Activated T-helper 1 cell treated with anti-CD3 and anti-CD28 coated beads, Interleukin-2, amount 50 U/mL, for 16 hours (primary cell): ENCODE measurements at places on chromosomes 1 and 21.

GRCh38 chr1:224851210-224851847 lies 78.1 kb upstream of the DNAH14 start:
- peak; percentile 15 for DNase-seq

GRCh38 chr1:19610282-19610981 lies 33.7 kb upstream of the NBL1 start:
- DNase-seq, result no peak

DNA sequence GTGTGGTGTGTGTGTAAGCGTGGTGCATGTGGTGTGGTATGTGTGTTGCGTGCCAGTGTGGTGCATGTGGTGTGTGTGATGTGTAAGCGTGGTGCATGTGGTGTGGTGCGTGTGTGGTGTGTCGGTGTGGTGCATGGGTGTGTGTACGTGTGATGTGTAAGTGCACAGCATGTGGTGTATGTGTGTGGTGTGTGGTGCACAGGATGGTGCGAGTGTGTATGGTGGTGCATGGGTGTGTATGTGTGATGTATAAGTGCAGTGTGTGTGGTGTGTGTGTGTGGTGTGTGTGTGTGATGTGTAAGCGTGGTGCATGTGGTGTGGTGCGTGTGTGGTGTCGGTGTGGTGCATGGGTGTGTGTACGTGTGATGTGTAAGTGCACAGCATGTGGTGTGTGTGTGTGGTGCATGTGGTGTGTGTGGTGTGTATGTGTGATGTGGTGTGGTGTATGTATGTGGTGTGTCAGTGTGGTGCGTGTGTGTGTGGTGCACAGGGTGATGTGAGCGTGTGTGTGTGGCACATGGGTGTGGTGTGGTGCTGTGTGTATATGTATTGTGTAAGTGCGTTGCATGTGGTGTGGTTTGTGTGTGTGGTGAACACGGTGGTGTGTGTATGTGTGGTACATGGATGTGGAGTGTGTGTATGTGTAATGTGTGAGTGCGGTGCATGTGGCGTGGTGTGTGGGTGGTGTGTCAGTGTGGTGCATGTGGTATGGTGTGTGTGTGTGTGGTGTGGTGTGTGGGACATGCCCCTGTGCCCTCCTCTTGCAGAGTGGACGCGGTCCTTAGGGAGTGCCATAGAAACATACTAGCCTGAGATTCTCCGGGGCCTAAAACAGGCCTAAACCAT lies 1.1 kb upstream of the C2CD2 start:
- no peak for DNase-seq

DNA sequence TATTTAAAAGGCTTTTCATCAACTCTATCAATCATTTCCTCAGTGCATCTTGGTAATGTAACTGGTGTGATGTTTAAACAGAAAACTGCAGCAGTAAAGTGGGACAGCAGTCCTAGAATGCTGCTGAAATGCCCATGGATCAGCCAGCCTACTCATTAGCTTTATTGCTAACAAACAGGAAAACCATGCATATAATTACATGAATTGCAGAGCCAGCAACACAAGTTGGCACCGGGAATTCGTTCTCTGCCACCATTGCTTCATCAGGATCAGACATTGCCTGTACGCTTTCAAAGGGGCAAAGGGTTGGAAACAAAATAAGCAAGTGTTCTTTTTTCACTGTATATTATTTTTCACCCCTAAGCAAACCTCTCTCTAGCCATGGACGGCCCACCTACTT lies 276.2 kb upstream of the LRRC7 start:
- no peak for DNase-seq

DNA sequence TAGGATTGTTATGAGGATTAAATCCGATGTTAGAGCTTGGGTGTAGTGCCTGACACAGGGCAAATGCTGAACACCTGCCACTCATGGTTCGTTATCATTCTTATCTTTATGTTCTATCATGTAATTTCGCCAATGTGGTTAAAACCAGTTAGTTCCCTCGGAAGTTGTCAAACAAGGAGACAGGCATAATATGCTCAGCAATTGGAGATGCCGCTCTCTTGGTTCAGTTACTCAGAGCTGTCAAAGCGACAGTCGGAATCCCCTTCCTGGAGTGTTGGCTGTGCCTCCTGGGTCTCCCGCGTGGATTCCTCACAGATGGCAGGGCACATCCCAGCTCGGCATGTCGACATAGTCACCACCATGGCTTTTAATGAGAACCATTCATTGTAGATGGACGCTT lies 192.2 kb downstream of the ROR1 start:
- no peak for DNase-seq

DNA sequence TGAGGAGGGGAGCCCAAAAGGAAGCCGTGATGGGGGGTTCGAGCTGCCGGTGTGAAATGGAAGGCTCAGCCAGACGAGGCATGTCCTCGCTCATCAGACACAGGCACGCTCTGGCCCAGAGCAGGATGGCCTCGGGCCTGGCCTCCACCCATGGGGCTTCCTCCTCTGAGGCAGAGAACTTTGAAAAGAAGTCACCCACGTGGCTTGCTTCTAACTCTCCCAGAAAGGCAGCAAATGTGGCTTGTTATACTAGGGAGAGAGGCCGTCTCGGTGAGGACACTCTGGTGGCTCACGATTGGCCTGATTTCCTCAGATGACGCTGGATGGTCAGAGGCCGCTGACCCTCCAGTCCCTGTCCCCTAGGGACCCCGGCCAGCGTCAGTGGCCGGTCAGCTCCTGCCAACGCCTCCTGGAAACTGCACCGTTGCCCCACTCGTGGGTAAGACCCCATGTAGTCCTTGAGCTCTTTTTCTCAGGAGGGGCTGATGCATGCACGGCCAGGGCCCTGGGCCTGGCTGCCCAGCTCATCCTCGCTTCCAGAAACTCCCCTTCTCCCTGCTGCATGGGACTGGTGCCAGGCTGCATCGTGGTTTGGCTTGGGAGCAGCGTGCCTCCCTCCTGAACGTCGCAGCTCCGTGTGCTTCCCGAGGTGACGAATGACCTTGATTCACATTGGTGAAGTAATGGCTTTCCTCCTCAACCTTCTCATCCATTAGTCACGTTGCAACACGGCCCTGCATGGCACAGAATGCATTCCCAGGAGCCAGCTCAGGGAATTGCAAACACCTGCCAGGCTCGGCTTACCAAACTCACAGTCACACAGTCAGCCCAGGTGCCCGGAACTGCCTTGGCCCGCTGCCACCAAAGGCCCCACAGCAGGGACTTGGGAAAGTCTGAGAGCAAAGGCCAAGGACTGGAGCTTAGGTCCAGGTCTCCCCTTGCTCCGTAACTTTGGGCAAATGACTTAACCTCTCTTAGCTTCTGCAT lies 58.8 kb downstream of the TOMM20 start:
- no peak for DNase-seq

DNA sequence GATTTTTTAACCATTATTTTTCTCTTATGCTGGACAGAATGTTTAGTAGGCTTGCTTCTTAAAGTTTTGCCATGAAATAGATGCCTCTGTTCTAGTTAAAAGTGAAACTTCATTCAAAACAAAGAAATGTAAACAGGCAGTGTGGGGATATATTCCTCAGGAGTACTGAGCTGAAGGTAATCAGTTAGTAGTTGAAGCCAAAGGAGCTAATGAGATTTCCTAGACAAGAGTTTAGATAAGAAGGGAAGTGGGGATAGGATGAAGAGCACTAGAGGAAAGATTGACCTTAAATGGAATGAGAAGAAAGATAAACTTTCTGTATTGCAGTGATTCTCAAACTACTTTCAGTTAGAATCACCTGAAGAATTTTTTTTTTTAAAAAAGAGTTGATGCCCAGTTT lies 23.9 kb downstream of the PRRC2C start:
- DNase-seq, result no peak

DNA sequence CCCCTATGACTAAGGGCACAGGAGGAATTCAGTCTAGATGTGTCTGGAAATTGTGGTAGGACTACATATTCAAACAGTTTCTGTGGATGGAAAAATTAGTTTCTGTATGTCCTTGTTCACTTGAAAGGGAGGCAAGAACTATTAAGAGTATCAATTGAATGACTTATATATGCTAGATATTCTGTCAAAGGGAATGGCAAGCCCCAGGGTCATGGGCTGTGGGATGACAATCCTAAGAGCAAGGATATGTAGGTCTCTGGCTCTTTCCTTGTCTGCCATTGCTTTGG lies 383.5 kb upstream of the B3GALT2 start:
- no peak for DNase-seq

- DNase-seq, result no peak
Measured at GRCh38 chr1:168079761-168080160, 57.0 kb downstream of the GPR161 start.

DNA sequence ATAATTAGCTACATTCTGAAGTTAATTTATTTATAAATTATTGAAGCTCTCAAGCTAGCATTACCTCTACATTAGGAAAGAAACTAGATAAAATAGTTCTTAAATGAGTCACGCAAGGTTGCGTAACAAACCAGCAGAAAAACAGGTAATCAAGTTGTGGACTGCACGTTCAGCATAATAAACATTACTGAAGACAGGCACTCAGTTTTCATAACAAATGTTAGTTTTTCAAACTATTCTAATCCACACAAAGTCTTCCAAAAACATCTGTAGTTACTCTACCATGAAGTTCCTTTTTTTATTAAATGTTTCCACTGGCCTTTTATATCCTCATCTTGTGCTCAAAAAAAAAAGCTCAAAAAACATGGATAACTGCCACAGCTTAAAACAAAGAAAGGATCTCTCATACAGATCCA lies 1.3 kb downstream of the TOR1AIP2 start:
- no peak for DNase-seq

- DNase-seq, result no peak
Measured at GRCh38 chr1:208239473-208240381, 4.5 kb downstream of the PLXNA2 start.

DNA sequence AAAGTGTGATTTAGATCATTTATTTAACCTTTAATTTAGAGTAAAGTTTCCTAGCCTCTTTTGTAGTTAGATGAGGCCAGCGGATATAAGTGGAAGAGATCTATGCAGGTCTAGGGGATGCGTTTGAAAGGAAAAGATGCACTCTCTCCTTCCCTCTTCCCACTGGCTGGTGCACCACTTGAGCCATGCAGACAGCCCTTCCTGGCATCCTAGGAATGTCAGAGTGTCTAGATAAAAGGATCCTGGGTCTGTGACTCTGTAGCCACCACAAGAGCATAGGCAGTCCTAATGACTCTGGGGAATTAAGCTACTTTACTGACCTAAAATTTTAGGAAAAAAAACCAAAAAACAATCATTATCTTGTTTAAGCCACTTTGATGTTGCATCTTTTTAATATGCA lies 16.0 kb upstream of the STUM start:
- DNase-seq, result no peak

GRCh38 chr1:147452809-147453208 lies 88.5 kb upstream of the BCL9 start:
- no peak for DNase-seq

DNA sequence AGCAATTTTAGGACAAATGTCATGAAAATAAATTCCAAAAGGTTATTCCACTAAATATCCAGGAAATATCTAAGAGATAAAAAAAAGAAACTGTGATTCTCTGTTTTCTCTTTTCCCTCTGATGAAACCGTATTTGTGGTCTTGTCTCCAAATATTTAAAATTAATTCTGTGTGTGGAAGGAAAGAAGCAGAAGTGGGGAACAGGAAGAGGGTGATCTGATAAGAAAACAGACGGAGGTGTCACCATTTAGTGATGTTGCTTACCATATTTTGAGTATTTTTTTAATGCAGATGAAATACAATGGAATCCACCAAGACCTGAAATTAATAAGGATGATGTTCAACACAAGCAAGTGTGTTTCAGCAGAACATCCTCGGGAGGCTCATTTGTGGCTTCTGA lies 29.6 kb downstream of the CLCA1 start:
- DNase-seq, result no peak

GRCh38 chr1:54120018-54120697 lies 32.6 kb downstream of the CDCP2 start:
- DNase-seq, result no peak

DNA sequence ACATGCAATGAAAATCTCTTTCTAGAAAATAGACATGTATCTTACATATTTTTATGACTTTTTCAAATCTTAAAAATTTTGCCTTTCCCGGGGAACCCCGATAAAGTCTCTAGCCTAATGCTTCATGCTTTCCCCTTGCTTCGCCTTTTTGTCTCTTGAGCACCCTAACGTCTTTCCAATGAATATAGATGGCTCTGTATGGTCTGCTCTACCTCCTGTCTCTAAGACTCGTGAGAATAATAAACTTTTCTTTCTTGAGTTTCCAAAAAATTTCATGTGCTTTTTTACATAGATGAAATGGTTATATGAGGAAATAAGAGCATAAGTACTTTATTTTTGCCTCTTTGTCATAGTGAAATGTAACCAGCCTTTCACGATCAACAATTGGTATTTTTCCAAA lies 202.6 kb downstream of the PDE4B start:
- no peak for DNase-seq

GRCh38 chr1:10774615-10775310 lies 21.7 kb downstream of the CASZ1 start:
- DNase-seq, result no peak

DNA sequence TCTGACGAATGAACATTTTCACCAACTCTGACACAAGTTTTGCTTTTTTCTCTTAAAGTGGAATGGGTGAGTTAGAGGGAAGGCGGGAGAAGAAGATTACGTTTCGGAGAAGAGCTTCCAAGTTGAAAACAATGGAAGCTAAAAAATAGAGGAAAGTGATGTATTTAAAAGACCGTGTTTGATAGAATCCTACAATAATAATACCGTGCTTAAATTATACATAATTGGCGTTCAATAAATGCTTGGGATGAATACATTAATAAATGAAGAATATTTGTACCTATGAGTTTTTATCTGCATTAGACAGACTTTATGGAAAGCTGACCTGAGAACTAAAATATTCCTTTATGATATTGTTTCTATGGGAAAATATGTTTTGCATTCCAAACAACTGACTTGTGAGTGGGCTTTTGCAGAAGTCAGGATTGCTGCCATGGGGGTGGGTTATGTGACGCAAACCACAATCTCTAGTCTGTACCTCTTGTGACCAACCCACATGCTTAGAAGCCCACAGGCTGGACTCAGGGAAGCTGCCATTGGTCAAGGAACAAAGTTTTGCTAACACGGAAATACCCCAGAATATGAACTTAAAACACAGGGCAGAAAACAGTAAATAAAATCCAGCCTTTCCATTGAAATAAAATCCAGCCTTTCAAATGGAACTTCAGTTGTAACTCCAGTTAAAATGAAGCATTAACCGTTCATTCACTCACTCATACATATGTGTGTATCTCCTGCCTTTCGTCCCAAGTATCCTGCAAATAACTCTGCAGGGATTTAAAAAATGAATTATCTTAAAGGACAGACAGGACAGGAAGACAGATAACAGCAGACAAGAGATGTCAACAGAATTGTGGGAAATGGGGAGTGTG lies 21.3 kb upstream of the ATF3 start:
- DNase-seq, result no peak

DNA sequence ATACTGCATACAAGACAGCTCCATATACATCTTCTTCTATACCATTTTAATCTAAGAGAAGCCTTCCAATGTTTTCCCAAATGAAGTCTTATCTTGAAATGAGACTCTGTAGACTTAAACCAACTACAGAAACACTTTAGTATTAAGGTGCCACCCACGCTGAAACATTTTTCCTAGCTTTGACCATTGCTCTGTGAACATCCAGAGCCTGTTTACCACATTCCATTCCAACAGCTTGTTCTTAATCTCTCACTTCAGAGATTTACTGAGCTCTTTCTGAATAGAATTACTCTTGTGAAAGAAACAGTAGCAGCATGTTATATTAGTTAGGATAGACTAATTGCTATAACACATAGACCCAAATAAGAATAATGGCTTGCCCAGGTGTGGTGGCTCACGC lies 19.6 kb upstream of the POGZ start:
- no peak for DNase-seq

- DNase-seq, result no peak
Measured at GRCh38 chr1:182985876-182986275, 32.9 kb upstream of the SHCBP1L start.

- DNase-seq, result no peak
Measured at GRCh38 chr21:42135386-42136052, 64.4 kb downstream of the UMODL1 start.
